ENCODE measurements at places on chromosomes 12 and 14. TPM values are rescaled to one million over a fixed set of nuclear protein-coding genes. Genes with fewer than 3 reads are reported as not detected.

CIROP gene
- not detected for total RNA-seq

TMEM52B gene
- not detected for total RNA-seq

VCPKMT gene
- total RNA-seq = 8.1 TPM

LUM gene
- total RNA-seq = 0.18 TPM

DNA sequence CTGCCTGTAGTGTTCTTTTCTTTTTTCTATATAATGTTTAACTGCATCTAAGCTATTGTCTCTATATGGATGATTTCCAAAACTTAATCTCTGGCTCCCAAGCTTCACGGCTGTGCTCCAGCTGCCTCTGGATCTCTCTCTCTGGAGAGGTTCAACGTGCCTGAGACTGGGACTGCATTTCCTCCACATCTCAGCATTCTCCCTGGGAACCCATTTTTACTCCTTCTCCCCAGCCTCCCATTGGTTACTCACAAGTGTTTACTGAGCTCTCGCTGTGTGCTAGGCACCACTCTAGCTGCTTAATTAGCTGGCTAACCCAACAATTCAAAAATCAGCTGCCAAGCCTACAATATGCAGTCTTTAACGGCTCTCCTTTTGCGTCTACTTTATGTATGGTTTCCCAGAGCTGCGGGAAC, 34.7 kb downstream of the FBXL14 start:
- no peak for DNase-seq
- no peaks in the 10 kb centered on the region for H3K4me1 ChIP-seq
- H3K4me3 ChIP-seq = no peak overlapping the region
- H3K27me3 ChIP-seq = peaks cover 2% of the 10 kb centered on the region

DNA sequence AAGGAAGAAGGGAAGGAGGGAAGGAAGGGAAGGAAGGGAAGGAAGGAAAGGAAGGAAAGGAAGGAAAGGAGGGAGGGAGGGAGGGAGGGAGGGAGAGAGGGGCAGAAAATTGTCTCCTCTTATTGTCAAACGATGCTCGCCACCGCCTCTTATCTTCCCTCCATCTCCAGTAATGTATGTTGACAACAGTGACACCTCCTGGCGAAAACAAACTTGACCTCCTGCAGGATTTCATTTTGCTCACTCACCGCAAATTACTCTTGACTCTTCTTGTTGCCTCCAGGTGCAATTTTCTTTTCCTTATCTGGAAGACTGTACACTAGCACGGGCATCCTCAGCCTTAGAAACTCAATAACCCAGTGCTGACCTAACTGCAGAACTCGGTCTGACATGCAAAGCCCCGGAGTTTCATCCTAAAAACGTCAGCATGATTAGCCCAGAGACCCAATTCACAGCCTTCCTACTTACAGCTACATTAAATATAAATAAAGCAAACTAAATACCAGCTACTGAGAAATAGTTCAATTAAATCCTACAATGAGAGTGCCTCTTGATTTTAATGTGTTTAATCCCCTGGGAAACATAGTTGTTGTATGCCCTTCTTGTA, 512.4 kb upstream of the TMPO start:
- H3K27ac ChIP-seq = no peak overlapping the region
- no peaks in the 10 kb centered on the region for H3K36me3 ChIP-seq
- DNase-seq = peak; percentile 61
- no peak overlapping the region for H3K4me3 ChIP-seq
- H3K27me3 ChIP-seq = no peaks in the 10 kb centered on the region

GRCh38 chr14:84826294-84826693, 703.6 kb upstream of the FLRT2 start:
- H3K4me3 ChIP-seq = no peak overlapping the region
- H3K36me3 ChIP-seq = no peaks in the 10 kb centered on the region
- no peaks in the 10 kb centered on the region for H3K27me3 ChIP-seq
- H3K4me1 ChIP-seq = peaks cover 7% of the 10 kb centered on the region
- no peak overlapping the region for H3K27ac ChIP-seq

DNA sequence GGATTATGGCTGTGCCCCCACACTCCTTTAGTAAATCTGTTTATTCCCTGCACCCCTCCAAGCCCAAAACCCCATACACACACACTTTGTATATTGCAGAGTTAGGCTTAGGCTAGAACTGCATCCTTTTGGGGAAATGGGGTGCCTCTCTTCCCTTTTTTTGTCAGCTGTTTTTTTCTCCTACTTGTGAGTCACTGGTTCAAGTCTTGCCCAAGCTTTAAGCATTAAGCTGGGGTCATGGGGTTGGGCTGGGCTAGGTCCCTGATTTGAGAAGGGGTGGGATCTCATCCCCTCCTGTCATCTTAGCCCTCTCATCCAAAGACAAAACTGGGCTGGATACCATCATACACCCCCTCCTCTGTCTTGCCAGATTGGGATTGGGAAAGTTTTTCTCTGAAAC, 1.6 kb downstream of the LRP1 start:
- peak overlapping the region; percentile 75 for H3K4me3 ChIP-seq
- no peak for DNase-seq
- H3K36me3 ChIP-seq = peaks cover 7% of the 10 kb centered on the region
- H3K4me1 ChIP-seq = peaks cover 36% of the 10 kb centered on the region
- peaks cover 17% of the 10 kb centered on the region for H3K27me3 ChIP-seq

DNA sequence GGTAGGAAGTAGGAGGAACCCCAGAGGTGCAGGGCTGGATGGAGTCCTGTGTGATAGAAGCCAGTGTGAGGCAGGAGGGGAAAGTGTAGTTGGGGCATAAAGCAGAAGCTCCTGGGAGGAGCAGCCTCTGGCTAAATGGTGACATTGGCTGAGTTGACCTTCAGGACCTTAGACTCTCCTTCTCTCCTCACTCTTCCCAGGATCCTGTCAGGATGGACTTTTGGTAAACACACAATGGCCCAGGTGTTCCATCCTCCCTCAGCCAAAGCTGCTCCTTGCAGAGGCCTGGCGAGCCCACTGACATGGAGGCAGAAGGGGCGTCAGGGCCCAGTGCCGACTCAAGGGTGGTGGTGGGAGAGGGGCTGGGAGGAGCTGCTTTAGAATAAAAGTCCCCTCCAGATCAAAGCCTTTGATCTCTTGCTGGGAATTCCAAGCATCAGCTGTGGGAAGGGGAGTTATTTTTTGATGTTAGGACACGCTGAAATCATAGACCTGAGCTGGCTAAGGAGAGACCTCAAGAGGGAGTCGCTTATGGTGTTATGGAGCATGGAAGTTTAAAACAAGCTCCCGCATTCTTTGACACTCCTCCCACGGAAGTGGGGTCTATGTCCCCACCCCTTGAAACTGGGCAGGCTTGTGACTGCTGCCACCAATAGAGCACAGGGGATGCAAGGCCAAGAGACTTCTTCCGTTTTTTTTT, 44.1 kb downstream of the SMIM41 start:
- no peak for DNase-seq
- H3K27me3 ChIP-seq = peaks cover 4% of the 10 kb centered on the region
- H3K27ac ChIP-seq = no peak overlapping the region
- no peak overlapping the region for H3K4me3 ChIP-seq

DNA sequence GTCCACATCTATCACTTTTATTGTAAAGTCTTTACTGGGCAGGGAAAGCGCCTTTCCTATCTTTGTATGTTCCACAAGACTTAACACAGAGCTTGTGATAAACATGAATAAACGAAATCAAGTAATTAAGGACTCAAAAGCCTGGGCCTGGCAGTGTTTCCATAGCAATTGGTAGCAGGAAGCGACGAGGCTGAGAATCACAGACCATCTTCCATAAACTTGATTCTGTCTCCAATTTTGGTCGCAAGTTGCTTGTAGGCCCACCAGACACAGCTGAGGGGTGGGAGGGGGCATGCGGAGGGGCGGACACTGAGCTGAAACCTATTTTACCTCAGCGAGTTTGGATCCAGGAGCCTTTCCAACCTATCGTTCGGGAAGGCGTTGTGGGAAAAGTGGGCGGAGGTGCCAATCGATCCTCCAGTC, 302 bp downstream of the CCDC38 start:
- H3K36me3 ChIP-seq = no peaks in the 10 kb centered on the region
- H3K4me1 ChIP-seq = no peaks in the 10 kb centered on the region
- H3K4me3 ChIP-seq = peak overlapping the region; percentile 82

DNA sequence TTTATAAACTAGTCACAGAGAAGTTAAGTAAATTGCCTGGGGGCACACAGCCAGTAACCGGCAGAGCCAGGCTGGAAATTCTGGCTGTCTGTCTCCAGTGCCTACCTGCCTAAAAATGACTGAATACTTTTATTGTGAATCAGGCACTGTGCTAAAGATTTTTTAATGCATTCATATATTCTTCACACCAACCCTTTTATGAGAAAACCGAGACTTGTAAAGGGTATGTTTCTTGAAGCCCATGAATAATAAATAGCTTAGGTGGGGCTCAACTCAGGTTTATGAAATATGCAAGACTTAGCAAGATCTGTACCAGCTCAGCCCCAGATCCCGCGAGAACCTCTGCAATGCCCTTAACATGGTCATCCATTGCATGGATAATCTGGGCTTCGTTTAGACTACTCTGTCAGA, 60.8 kb downstream of the TMCC3 start:
- no peak overlapping the region for H3K4me3 ChIP-seq
- no peak for DNase-seq
- H3K27ac ChIP-seq = no peak overlapping the region
- H3K27me3 ChIP-seq = peaks cover 3% of the 10 kb centered on the region
- peaks cover 13% of the 10 kb centered on the region for H3K36me3 ChIP-seq

DNA sequence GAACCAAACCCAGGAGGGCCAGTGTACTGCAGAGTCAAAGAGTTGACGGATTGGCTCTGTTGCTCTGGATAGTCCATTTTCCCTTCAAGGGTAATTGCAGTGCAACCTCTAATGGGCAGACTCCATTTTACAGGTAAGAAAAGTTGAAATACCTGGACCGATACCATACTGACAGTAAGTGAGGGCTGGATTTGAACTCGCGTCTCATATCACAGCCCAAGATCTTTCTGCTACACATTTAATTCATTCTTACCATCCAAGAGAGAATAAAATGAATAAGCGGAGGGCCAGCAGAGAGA, 356 bp upstream of the ZC3H14 start:
- peaks cover 10% of the 10 kb centered on the region for H3K36me3 ChIP-seq
- DNase-seq = no peak
- peak overlapping the region; percentile 74 for H3K27ac ChIP-seq

DNA sequence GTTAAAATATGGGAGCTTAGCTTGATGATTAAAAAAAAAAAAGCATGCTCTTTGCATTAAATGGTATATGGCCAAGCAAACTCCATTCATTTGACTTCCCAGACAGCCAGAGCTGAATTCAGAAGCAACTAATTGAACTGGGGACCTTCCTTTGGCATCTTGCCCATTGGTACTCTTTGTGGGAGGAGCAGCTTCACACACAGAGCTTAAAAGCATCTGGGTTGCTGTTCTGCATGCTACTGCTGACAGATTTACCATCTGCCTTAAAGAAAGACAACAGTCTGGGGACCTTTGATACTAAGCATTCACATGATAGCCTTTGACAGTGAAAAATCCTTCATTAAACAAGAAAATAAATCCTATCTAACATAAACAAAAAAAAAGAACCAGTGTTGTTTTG, 977.9 kb downstream of the TMTC2 start:
- H3K4me3 ChIP-seq = no peak overlapping the region
- H3K27me3 ChIP-seq = no peaks in the 10 kb centered on the region
- DNase-seq = no peak
- no peaks in the 10 kb centered on the region for H3K4me1 ChIP-seq
- H3K36me3 ChIP-seq = no peaks in the 10 kb centered on the region
- no peak overlapping the region for H3K27ac ChIP-seq

- H3K27me3 ChIP-seq = peaks cover 9% of the 10 kb centered on the region
- DNase-seq = no peak
- peaks cover 44% of the 10 kb centered on the region for H3K4me1 ChIP-seq
Observed at GRCh38 chr12:122080149-122081082, 1.9 kb downstream of the MLXIP start.

All from endothelial cell (in vitro differentiated cells).